Renal cortex interstitium (tissue), 15 donors: ENCODE measurements at places on chromosomes 2 and 18. TPM values are rescaled to one million over a fixed set of nuclear protein-coding genes. Genes with fewer than 3 reads are reported as not detected.
A peak's percentile ranks its signal among the peaks of the same experiment; 100 is the strongest.

The ICOS gene
- not detected for polyA plus RNA-seq

- DNase-seq: peak; percentile 76
These were observed at the start of gene CSRNP3 for GRCh38 chr2:165469417-165469816. Gene CSRNP3 (plus strand): TSS chr2:165469698. CDS start chr2:165595066, 125,368 bp downstream.

GRCh38 chr2:102032368-102033030 is 40.7 kb downstream of the IL1R2 start:
- no peak for DNase-seq

The MRPS9 gene
- 50.8 TPM for polyA plus RNA-seq

The RASGRP3 gene
- 26.5 TPM for polyA plus RNA-seq

The CNTNAP5 gene
- not detected for polyA plus RNA-seq

The MRPL44 gene
- polyA plus RNA-seq: 37.8 TPM
